NCI-H146 (cell line): ENCODE measurements at places on chromosomes 2 and 18.
A peak's percentile ranks its signal among the peaks of the same experiment; 100 is the strongest.

- no peak for DNase-seq
Observed at GRCh38 chr2:178892751-178893625, 85.8 kb upstream of the TTN start.

DNA sequence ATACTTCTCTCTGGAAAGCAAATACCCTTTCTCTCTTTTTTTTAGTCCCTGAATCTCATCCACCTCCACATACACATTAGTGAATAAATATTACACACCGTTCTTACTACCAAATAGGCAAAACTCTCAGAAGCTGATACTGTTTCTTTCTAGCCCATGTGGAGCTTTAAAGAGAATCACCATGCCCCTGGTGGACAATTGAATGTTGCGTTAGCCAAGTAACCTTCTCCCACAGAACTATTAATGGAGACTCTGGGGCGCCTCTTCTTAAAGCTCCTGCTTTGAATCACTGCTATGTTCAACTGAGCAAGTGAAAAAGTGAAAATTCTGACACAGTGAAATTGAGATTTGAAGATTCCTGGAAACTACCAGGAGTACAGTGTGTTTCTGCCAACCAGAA is 522.8 kb upstream of the CDH7 start:
- DNase-seq: no peak

DNA sequence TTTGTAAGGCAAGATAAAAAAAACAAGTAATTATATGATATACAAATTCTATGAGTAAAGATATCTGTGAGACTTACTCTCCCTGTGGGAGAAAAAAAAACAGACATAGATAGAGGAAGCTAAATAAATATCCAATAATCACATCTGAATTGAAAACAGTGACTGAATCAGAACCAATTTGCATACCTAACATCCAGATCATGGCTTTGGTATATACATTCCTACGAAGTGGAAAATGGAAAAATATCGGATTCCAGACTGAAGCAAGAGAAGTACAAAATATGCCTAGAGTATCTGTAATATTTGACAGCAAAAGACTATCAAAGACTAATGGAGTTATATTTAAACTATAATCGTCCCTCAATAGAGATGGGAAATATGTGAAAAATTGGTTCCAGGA is 1108.1 kb upstream of the CHAC2 start:
- no peak for DNase-seq

- DNase-seq: peak; percentile 70
Observed at GRCh38 chr2:8676921-8677645, 4.8 kb upstream of the ID2 start.

DNA sequence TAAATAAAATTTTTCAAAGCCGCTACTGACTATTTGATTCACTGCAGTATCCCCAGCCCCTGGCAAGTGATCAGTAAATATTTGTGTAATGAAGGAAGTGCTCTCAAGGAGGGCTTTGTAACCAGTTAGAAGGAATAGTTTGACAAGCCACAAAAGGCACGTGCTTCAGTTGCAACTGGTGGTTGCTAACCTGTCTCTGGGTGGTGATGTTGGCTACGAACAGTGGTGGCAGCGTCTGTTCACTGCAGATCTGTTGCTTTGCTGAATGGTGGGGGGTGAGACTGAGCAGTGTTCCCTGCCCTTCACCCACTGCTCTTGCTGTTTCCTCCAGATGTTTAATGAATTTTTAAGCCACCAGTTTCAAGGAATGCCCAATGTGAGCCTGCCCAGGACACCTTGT is 73.9 kb upstream of the SIX2 start:
- DNase-seq: peak; percentile 20

- peak; percentile 94 for DNase-seq
Observed at GRCh38 chr2:73385504-73386341, at the start of gene ALMS1. TSS of gene ALMS1 (plus strand) at chr2:73385836. CDS start at chr2:73385869, 33 bp downstream.

DNA sequence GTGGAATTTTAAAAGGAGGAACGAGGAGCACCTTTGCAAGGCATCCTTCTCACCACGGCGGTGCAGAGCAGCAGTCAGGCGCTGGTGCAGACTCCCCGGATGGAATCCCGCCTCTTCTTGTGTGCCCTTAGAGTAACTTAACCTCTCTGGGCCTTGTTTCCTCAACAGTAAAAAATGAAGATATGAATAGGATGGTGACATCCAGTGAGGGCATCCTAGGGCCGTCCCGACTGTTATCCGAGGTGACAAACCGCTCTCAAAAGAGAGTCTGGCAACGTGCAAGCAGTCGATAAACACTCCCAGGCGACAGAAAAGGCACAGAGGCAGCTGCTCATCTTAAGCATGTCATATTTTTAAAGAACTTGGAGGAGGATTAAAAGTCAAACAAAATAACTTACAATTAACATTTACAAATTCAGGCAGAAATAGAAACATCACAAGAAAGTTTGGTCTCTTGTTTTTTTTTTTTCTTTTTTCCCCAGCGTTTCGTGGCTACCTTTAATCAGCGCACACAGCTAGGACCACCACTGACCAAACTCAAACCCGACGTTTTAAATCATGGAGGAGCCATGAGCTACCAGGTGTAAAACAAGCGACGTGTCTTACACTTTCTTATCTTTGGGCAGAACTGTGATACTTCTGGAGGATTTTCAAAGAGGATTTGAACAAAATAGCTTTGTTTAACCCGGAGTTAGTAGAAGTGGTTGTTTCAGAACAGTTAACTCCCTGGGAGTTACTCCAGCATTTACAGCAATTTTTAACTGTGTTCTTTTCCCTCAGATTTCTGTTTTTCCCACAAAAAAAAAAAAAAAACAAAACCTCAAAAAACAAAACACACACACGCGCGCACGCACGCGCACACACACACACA is 2.1 kb downstream of the MBP start:
- no peak for DNase-seq

GRCh38 chr2:152743002-152743401 is 24.6 kb downstream of the ARL6IP6 start:
- DNase-seq: no peak

GRCh38 chr2:120709608-120710041 is 26.0 kb upstream of the GLI2 start:
- no peak for DNase-seq

DNA sequence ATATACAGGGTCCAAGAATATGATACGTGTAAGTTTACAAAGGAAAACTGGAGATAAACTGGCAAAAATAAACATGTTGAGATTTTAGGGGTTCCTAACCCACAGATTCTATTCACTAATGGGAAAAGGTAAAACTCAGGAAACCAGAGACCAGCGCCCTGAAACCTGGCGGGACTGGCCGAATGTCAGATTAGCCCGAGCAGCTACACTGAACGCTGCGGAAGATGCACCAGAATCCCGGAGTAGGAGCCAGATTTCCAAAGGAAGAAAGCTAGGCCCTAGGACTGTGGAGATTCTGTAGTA is 679 bp upstream of the WDR75 start:
- DNase-seq: peak; percentile 67

- DNase-seq: no peak
Observed at GRCh38 chr2:239151201-239152131, 249.4 kb downstream of the HDAC4 start.

DNA sequence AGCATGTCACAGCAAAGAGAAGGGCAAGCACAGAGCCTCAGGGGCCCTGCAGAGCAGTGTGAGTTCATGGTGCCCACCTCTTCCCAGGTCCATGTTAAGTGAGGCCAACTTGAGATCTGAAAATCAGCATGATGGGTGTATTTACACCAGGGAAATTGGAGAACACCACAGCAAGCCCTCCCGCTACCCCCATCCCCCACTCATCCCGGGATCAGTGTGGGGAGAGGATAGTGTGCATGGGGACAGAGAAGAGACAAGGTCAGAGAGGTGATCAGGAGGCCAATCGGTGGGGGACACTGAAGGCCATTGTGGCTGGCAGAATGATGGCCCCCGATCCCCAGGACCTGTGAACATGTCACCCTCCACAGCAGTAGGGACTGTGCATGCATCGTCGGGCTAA is 54.7 kb downstream of the PTGR3 start:
- DNase-seq: no peak

DNA sequence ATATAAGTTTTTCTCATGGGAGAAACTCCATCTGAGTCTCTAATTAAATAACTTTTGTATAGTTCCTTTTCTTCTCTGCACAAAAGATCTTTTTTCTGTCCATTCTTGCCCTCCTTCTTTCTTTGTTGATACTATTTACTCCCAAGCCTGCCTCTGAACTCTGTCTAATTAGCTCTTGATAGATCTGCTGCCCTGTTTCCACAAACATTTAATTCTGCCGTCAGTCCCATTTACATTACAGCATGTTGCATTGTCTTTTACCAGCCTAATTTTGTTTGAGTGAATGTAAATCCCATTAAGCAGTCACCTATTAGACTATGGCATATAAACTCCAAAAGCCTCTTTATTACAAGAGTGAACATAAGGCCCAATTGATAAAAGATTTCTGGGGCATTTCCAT is 254.4 kb downstream of the ERBB4 start:
- peak; percentile 21 for DNase-seq

DNA sequence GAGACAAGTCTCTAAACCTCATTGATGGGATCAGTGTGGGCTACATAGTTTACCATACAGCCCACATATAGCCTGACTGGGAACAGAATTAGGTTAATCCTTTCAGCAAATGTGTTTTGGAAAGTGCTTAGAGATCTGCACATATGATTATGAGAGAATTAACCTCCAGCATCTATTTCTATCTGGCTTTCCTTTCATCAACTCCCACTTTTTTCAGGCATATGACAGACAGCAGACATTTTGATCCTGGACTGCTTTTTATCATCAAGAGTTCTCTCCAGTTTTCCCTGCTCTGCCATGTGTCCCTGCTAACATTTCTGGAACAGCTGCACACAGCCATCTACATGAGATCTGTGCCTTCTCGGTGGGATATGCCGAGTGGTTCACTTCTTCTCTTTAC is 139.5 kb upstream of the LRP1B start:
- no peak for DNase-seq

DNA sequence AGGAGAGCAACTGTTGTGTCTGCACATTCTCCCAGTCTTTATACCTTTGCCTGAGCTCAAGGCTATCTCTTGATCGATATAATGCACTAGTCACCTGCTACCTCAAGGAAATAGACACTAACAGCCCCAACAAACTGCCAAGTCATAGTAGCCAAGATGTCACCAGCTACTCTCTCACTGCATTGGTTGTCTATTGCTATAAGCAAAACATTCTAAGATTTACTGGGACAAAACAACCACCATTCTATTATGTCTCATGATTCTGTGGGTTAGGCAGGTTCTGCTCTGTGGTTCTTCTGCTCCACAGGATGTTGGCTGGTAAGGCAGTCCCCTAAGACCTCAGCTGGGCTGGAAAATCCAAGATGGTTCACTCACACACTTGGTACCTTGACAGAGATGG is 28.5 kb upstream of the MLPH start:
- no peak for DNase-seq

- peak; percentile 20 for DNase-seq
Observed at GRCh38 chr18:28175150-28175929, 1.6 kb downstream of the CDH2 start.

GRCh38 chr2:196846295-196846694 is 37.1 kb upstream of the C2orf66 start:
- DNase-seq: no peak

DNA sequence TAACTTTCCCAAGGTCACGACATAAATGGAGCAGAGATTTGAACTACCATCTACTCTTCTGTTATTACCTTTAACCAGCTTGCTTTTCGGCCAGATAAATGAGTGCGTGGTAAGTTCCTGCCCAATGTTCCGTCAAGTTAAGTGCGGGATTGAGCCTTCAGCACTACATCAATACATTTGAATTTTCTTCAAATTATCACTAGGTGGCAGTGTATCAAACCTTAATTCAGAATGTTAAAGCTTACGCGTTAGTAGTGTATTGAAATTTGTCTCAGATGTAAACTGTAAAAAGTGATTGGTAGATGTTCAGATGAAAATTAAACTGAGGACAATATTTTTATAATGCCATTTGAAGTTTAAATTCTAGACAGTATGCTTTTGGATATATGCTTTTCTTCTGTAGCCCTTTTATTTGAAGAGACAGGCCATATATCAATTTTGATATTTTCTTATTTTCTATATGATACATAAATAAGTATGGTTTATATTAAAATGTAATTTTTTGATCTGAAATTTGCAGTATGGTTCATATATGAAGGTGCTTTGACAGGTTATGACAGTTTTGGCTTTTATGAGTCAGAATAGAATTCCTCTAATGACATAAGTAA is 681.3 kb downstream of the ADCYAP1 start:
- DNase-seq: peak; percentile 65

DNA sequence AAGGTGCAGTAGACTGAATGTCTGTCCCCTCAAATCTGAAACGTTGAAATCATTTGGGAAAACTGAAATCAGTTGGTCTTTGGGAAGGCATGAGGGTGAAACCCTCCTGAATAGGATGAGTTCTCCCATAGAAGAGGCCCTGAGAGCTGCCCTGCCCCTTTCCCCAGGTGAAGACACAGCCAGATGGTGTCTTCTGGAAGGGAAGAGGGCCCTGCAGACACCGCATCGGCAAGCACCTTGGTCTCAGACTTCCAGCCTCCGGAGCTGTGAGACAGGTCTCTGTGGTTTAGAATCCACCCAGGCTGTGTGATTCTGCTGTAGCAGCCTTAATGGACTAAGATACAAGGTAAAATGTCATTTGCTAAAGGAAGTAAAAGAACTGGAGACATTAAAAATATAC is 42.1 kb upstream of the SNTG2 start:
- DNase-seq: no peak
